ENCODE measurements at places on chromosomes 1 and 21.

GRCh38 chr1:89698020-89698560 is 65.2 kb downstream of the LRRC8C start:
- no peak for DNase-seq

DNA sequence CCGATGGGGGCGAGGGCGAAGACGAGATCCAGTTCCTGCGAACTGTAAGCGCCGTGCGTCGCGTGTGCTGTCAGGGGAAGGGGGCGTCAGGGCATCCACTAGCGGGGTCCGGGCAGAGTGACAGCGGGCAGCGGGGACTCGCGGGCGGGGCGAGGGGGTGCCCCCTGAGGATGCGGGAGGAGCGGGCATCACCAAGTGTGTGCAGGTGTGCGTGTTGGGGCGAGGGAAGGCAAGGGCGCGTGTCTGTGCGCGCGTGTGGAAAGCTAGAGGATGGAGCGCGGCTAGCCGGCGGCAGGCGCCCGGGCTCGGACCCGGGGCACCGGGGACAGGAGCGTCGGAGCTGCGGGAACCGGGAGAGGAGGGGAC is 525 bp downstream of the RYR2 start:
- no peak for DNase-seq

- no peak for DNase-seq
Observed at GRCh38 chr1:67815303-67816094, 17.8 kb downstream of the GNG12 start.

- DNase-seq: peak; percentile 40
Observed at GRCh38 chr1:167104256-167104633, 10.4 kb downstream of the STYXL2 start.

GRCh38 chr1:57214951-57215575 is 208.8 kb downstream of the DAB1 start:
- DNase-seq: no peak

- DNase-seq: no peak
Observed at GRCh38 chr1:236615399-236616148, 11.3 kb upstream of the HEATR1 start.

GRCh38 chr1:70910013-70910412 is 137.6 kb downstream of the PTGER3 start:
- DNase-seq: no peak

- no peak for DNase-seq
Observed at GRCh38 chr1:54819195-54819536, 18.0 kb upstream of the TTC22 start.

DNA sequence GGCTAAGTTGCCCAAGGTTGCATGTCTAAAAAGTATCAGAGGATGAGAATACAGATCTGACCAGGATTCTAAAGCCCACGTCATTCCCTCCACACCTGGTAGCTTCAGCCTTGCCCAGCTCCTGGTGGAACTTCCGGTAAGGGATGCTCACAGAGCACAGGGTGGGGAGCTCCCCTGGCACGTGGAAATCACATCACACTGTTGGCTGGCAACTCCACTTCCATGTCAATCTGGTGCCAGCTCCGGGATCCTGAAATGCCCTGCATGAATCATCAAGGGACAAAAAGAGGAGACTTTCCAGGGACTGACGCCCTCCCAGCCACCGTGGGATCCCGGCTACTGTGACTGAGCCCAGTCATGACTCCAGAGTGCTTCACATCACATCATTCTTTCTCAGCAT is 12.4 kb upstream of the BCAR3 start:
- DNase-seq: no peak

DNA sequence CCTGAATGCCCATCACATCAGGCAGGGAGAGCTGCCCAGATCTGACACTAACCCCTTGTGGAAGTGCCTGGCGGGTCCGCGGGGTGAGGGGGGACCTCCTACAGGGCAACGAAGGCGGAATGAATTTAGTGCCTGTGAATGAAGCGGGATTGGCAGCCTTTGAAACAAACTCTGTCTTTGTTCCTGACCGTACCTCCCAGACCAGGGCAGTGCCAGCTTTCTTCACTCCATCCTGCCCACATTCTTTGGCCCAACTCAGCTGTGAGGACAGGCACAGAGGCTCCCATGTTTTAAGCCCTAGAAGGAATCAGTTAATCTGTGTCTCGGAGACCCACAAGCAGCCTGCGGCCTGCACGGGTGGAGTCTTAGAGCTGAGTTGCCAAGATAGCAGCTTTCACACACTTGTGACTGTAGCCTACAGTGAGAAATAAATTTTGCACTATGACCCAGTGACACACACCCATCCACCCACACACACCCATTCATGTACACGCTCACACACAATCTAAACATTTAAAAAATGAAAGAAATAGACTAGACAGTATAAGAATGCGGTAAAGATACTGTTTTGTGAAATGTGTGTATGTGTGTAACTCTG is 60.1 kb upstream of the USP24 start:
- no peak for DNase-seq

- no peak for DNase-seq
Observed at GRCh38 chr21:38950435-38951094, 144.8 kb downstream of the ETS2 start.

- DNase-seq: no peak
Observed at GRCh38 chr1:52571783-52572182, 18.9 kb upstream of the TUT4 start.

GRCh38 chr1:183472488-183473216 is at the start of gene SMG7:
Gene SMG7, plus strand, starts transcription at chr1:183472499. Its CDS starts 122 bp downstream, at chr1:183472621.
- peak; percentile 49 for DNase-seq

GRCh38 chr1:172818841-172819527 is 160.1 kb downstream of the FASLG start:
- no peak for DNase-seq

GRCh38 chr1:24294228-24294672 is 24.9 kb upstream of the GRHL3 start:
- DNase-seq: no peak

DNA sequence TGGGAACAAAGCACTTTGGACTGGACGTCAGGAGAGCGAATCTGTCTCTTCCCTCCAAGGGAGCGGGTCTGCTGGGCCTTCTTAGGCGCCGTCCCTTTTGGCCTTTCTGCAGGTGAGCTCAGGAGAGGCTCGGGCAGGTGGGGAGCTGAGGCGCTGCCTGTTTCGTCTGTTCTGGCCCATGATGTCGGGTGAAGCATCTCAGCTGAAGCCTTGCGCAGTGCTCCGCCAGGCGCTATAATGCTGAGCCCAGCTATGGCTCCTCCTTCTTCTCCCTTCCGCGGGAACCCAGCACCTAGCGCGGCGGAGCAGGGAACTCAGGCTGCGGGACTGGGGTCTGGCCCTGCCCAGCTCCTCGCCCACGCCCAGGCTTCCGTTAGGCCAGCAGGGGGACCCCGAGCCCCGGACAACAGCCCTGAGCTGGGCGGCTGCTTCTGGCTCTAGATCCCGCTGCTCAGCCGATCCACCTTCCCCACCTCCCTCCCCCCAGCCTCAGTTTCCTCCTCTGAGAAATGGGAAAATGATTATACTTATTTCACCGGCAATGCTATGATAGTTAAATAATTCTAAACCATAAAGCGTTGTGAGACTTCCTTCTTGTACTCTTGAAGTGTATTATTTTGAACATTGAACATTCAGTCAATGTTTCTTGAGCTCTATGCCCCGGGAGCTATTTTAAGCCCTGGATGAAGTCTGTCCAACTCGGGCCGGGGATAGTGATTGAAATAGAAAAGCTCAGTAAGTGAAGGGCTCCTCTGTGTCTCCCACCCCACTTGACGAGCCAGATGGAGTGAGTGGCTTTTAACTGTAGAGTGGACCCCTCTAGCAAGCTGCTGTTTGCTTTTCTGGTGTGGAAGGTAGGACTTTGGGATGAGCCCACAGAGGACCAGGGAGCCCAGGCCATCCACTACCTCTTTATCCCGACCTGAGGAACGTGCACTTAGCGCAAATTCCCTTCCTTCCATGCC is 9.6 kb upstream of the ADORA1 start:
- DNase-seq: no peak

GRCh38 chr1:156104065-156104810 is 10.3 kb upstream of the LMNA start:
- no peak for DNase-seq

DNA sequence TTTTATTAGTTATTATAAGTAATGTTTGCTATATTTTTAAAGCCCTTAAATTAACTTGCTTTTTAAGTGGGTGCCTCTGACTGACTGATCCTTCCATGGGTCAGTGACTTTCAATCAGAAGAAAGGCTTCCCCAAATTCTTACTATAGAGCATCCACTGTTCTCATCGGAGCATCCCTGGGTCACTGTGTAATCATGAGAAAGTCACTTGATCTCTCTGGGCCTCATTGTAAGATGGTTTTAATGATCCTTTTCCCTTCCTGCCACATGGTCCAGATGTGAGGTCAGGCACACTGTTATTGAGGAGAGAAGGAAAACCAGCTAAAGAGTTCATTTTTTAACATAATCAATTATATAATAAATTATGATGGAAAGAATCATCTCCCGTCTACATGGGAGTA is 11.0 kb upstream of the NBL1 start:
- no peak for DNase-seq

DNA sequence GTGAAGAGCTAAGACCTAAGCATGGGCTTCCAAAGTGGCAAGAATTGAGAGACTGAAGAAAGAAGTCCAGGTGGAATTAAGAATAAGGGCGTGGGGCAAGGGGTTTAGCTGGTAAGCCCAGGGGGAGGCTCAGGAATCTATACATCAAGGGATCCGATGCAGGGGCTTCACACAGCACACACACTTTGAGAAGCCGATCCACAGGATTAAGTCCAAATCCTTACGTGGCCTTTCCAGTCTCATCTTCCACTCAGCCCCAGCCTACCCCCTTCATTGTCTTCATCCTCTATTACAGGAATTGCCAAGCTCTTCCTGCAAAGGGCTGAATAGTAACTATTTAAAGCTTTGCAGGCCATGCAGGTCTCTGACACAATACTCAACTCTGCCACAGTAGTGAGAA is 101.3 kb downstream of the TGFBR3 start:
- DNase-seq: no peak

GRCh38 chr1:24374891-24375786 is 38.4 kb downstream of the STPG1 start:
- no peak for DNase-seq

DNA sequence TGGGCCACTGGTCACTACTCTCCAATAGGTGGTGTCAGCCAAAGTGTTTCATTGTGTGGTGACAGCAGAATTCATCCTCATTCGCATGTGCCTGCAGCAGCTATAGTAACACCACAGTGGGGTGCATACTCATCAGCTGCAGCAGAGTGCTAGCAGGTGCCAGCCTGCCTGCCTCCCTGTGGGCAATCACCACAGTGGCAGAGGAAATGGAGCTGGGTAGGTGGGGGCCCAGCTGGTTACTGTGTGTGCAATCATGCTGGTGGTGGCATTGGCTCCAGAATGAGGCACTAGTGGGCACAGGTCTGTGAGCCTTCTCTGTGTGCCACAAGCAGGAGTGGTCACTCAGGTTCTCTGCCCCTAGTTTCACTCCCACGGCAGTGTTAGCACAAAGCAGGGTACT is 579.2 kb downstream of the PTPRC start:
- DNase-seq: no peak

GRCh38 chr1:36339215-36339614 is 15.8 kb upstream of the EVA1B start:
- DNase-seq: no peak

DNA sequence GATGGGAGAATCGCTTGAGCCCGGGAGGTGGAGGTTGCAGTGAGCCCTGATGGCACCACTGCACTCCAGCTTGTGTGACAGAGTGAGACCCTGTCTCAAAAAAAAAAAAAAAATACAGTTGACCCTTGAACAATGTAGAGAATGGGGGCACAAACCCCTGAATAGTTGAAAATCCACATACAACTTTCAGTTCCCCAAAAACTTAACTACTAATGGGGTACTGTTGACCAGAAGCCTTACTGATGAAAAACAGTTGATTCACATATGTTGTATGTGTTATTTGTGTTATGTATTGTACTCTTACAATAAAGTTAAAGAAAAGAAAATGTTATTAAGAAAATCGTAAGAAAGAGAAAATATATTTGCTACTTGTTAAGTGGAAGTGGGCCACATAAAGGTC is 51.2 kb upstream of the COA6 start:
- DNase-seq: no peak

DNA sequence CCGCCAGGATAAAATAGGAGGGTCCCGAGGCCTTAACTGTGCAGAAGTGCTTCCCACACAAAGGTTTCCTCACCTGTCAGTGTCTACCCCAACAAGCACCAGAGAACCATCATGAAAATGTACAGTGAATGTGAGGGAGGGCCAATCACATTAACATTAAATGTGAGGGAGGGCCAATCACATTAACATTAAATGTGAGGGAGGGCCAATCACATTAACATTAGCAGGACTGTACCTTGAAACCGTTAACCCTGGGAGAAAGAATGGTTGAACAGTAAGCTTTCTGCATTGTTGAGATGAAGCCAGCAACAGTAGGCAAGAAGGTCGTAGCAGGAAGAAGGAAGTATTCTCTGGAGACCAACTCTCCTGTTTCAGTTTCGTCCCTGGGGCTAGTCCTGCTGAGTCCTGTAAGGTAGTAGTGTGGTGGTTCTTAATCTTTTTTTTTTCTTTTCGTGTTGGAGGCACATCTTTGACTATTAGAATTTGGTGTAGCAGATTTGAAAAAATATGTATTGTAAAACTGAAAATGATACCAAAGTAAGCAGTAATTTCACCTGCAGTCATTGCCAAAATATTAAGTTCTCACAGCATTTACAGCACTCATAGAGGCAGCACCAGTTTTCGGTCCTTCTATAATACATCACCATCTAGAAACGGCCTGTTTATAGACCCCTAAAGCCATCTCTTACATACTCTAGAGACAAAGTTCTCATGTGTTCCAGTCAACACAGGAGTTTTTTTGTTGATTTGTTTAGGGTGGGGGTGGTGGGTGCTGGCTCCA is 98.6 kb upstream of the PPP2R5A start:
- DNase-seq: peak; percentile 19

GRCh38 chr1:54353959-54354358 is 52.2 kb downstream of the SSBP3 start:
- DNase-seq: no peak

- no peak for DNase-seq
Observed at GRCh38 chr21:31383770-31384169, 39.7 kb upstream of the TIAM1 start.

- DNase-seq: peak; percentile 31
Observed at GRCh38 chr1:205430696-205431305, 8.9 kb upstream of the LEMD1 start.

GRCh38 chr1:189609167-189609566 is 868.5 kb downstream of the BRINP3 start:
- no peak for DNase-seq

DNA sequence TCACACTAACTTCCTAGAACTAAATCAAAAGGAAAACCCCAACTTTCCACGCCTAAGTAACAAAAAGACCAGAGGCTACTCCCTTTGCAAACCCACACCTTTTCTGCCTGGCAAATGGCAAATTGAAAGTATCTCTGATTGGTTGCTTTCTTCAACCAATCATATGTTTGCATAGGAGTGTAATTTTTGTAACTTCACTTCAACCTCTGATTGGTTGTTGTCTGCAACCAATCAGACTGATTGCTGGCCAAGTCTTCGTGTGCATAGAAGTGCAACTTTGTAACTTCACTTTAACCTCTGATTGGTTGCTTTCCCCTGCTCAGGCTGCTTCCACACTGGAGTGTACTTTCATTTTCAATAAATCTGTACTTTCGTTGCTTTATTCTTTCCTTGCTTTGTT is 36.9 kb upstream of the PADI2 start:
- DNase-seq: no peak

- no peak for DNase-seq
Observed at GRCh38 chr1:179955731-179956130, 1.1 kb downstream of the CEP350 start.

All from GDM1 (cell line).